ENCODE measurements at places on chromosomes 1 and 21.

DNA sequence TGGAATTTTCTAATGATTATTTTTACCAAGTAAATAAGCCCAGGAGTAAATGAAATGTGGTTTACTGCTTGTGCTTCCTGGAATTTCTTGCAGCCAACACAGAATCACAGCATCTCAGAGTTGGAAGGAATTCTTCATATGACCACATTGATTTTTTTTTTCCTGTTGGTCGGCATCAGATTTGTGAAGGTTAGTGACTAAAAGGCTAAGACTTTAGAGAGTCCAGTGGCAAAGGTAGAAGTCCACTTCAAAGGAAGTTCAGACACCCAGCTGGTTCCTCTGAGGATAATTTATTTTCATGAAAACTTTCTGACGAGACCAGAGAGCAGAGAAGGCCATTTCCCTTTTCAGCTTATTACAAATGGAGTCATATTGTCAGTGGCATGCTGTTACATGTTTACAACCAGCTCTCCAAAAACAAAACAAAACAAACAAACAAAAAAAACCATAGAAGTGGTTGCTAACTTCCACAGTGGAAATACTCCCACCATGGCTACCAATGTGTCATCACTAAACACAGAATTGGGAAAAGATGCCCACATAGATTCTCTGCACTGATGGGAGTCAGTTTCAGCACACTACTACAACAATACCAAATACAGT lies 77.2 kb upstream of the CDC42BPA start:
- DNase-seq: no peak

GRCh38 chr1:198416296-198416695 lies 124.2 kb downstream of the ATP6V1G3 start:
- DNase-seq: no peak

GRCh38 chr21:46437096-46437498 lies 21.6 kb upstream of the DIP2A start:
- no peak for DNase-seq

GRCh38 chr1:167090314-167090942 lies at the start of gene GPA33:
Gene GPA33 (minus strand): TSS chr1:167090377. CDS start chr1:167090287, 90 bp downstream.
- no peak for DNase-seq

DNA sequence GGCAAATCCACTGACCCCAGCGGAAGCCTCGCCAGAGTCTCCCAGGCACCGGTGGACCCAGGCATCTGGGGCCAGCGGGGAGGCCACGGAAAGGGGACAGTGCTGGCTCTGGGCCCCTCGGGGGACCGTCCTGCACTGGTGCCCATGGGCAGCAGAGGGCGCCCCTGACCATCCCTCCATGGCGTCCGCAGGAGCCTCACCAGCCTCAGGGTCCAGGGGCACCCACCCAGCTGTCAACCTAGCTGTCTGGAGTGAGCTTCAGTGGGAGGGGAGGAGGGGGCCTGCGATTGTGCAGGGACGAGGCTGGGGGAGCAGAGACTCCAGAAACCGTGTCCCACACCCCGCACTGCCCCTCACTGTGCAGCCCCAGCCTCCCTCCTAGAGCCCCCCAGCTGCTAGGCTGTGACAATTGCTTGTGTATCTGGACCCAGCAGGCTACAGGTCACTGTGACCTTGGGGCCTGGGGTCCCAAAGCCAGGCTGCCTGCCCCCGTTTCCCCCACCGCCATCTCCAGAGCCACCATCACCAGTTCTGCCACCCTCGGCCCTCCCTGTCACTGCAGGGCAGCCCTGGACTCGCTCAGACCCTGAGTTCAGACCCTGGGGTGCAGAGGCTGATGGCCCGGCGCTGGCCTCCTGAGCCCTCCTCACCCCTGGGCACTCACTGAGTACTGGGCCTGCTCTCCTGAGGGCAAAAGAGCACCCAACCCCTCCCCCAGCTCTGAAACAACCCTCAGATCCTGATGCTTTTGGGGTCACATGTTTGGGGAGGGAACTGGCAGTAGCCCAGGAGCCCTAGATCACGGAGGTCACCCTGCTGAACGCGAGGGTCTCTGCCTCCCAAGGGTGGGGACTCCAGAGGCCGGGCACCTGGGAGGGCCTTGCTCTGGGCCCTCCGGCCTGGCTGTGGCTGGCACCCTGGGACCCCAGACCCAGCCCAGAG lies 10.6 kb upstream of the COL6A1 start:
- DNase-seq: peak; percentile 20

DNA sequence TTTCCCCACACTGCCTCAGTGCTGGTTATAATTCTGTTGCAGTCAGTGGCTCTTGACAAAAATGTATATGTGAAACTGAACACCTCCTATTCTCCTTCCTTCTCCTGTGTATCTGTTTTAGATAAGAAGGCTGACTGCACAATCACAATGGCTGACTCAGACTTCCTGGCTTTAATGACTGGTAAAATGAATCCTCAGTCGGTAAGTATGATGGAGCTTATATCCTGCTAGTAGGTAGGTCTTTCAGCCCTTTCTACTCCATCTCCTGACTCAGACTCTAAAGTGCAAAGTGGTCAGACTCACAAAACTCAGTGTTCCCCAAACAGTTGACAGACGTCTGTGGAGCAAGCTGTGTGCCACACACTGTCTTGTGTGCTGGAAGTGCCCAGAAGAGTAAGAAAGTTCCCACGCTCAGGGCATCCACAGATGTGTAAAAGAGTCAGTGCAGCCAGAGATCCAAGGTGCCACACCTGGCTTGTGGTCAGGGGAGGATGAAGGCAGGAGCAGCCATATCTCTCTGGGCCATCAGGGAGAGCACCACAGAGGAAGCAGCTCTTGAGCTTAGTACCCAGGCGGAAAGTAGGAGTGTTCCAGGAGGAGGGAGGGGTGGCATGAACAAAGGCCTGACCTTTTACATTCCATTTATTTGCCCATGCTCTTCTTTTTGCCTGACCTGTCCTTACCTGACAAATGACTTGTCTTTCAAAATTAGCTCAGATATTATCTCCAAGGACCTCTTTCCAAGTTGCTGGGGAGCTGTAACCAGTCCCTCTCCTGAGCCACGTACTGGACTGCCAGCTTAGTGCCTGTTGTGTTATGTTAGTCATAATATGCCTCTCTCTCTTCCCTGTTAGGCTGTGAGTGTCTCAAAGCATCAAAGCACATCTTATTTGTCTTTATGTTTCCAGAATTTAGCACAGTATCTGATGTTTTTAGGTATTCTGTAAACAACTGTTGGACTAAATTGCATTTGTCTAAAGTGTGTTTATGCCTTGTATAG lies 14.0 kb upstream of the PODN start:
- DNase-seq: no peak

DNA sequence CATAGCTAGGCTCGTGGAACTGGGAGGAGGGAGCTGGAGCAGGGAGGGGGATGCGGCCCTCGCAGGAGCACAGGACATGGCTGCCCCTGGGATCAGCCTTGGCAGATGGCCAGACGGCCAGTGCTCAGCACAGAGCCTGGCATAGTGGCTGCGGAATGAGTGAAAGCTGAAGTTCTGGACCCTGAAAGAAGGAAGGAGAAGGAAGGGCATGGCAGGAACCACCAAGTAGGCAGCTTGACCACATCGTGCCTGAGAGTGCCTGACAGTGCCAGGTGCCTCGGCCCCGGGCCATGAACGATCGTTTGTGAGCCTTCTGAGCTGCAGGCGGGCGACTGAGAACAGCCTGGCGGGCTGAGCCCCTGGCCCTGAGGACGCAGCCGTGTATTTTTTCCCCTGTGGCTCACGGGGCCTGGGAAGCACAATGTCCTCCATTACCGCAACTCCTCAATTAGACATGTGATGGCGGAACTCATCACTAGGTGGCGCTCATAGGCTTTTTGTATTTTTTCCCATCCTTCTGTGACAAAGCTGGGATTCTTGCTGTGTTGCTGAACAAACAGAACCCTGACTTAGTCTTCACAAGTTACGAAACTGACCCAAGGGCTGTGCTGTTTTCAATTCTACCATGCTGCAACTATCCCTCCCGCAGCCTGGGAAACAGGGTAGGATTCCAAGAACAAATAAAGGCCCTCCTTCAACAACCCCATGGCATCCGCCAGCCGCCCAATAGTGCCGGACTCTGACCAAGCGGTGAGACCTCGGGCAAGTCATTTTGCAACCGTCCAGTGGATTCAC lies 29.9 kb upstream of the TMEM61 start:
- peak; percentile 69 for DNase-seq

GRCh38 chr1:233086961-233087881 lies 136.8 kb downstream of the NTPCR start:
- DNase-seq: no peak

DNA sequence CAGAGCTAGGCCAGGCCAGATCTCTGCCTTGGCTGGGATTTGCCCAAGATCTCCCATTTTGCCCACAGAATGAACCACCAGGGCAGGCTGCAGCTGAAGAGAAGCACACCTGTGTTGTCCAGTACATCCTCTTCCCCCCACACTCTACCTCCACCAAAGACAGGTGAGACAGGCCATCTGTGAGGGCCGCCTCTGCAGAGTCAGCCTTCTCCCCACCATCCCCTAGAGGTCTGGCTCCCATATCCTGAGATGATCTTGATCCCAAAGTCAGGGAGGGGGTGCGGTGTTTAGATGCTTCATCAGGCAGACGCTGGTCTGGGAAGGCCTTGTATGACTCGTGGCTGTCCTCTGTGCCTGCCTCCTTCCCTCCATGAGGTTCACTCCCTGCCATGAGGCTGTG lies 28.7 kb downstream of the HYI start:
- DNase-seq: no peak

GRCh38 chr1:225146478-225146877 lies 217.0 kb downstream of the DNAH14 start:
- peak; percentile 60 for DNase-seq

GRCh38 chr1:223849352-223850254 lies 3.9 kb upstream of the TP53BP2 start:
- no peak for DNase-seq

Measured in NCI-H524 (cell line).